ENCODE measurements at places on chromosomes 1 and 21.

GRCh38 chr1:186768906-186769305 is 59.8 kb upstream of the PLA2G4A start:
- no peak for DNase-seq

DNA sequence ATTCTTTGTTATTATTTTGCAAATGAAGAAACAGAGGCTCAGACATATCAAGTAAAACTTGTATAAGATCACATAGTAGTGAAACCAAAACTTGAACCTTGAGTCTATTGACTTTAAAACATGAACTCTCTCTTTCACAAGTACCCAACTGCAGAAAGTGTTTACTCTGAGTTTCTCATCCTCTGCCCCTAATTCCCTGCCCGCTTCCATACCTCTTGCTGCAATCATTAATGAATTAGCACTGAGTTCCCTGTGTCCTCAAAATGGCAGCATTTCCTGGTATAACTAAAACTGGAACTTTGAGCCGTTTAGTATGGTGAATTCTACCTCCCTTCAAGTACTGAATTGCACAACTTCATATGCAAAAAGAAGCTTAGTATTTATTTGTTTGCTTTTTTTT is 147.7 kb upstream of the DNAH14 start:
- no peak for DNase-seq

DNA sequence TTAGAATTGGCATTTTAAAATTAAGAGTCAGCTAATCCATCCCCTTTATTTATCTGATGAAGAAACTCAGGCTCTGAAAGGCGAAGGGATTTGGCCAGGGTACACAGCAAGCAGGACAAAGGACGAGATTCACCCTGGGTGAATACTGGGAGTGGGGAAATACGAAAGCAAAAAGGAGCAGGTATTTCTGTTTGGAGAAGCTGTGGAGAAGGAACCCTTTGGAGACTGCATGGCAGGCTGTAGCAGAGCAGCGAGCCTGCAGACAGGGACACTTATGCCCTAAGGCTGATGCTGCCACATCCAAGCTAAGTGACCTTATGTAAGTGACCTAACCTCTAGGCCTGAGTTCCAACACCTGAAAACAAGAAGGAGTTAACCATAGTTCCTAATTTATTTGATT is 207.2 kb upstream of the C1orf87 start:
- DNase-seq, result no peak

DNA sequence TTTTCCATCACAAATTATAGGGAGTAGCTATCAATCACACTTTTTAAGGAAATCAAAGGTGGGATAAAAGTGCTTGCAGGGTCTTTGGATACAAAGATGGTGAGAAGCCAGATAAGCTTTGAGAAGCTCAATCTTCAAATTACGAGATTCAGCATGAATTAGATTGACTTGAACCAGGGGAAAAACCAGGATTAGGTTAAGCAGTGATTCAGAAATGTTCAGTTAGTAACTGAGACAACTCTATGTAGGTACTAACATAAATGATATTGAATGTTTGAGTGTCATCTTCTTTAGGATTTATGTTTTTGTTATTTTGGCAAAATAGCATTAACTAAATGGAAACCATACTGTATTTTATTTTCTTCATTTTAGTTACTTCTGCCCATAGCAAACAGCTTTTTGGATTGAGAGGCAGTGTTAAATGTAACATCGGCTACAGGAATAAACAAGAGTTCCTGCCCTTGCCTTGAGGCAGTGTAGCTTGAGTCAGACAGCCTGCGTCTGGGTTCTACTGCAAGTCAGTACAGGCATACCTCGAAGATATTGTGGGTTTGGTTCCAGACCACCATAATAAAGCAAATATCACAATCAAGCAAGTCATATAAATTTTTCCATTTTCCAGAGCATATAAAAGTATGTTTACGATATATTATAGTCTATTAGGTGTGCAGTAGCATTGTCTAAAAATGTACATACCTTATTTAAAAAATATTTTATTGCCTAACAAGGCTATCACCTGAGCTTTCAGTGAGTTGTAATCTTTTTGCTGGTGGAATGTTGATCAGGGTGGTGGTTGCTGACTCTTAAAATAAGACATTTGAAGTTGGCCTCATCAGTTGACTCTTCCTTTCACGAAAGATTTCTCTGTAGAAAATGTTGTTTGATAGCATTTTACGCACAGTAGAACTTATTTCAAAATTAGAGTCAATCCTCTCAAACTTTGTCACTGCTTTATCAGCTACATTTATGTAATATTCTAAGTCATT is 36.9 kb upstream of the BACH1 start:
- no peak for DNase-seq

DNA sequence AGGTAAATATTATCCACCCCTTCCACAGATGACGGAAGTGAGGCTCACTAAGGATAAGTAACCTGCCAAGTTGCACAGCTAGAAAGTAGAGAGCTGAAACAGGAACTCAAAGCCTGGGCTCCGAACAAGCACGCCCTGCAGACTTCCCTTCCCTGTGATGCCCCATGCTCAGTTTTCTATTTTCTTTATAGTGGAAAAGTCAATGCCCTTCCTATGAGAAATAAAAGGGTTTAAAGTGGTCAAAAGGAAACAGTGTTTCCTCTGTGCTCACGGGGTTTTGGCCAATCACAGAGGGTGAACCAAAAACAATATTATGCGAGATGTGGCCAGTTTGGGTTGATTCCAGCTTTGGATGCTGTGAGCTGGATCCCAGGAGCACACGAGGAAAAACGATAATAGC is 44.5 kb downstream of the DDR2 start:
- no peak for DNase-seq

GRCh38 chr1:223732993-223733798 is 20.9 kb downstream of the CAPN2 start:
- no peak for DNase-seq

- no peak for DNase-seq
Observed at GRCh38 chr1:152501704-152502103, 8.9 kb upstream of the LCE5A start.

- no peak for DNase-seq
Observed at GRCh38 chr1:156796340-156797097, 20.1 kb downstream of the SH2D2A start.

Data from AG04450 (cell line).